ENCODE measurements at places on chromosomes 16 and 17.

GRCh38 chr17:58398574-58399266 is 18.6 kb downstream of the RNF43 start:
- DNase-seq: no peak

GRCh38 chr17:69749911-69750310 is 325.1 kb upstream of the KCNJ16 start:
- DNase-seq: no peak

GRCh38 chr16:5885521-5885920 is 787.9 kb upstream of the EEF2KMT start:
- DNase-seq: no peak

- no peak for DNase-seq
Observed at GRCh38 chr16:56324406-56324805, 100.9 kb downstream of the AMFR start.

DNA sequence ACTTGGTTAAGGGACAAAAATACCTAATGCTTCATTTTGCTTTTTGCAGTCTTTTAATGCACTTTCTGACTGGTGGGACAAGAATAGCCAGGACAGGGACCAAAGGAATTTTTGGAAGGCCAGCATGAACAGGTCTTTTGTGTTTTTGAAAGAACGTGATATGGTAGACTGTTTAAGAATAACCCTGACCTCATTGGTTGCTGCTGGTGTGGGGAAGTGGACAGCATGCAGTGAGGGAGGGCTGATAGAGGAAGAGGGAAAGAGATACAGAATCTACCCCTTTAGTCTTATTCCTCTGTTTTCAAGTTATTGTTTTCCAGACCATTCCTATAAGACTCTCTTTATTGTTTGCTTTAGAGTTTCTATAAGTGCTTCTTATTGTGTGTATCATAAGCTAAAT is 816.2 kb downstream of the CDH11 start:
- no peak for DNase-seq
